ENCODE measurements at places on chromosomes 11 and 22. TPM values are rescaled to one million over a fixed set of nuclear protein-coding genes. Genes with fewer than 3 reads are reported as not detected.
A peak's percentile ranks its signal among the peaks of the same experiment; 100 is the strongest.

DNA sequence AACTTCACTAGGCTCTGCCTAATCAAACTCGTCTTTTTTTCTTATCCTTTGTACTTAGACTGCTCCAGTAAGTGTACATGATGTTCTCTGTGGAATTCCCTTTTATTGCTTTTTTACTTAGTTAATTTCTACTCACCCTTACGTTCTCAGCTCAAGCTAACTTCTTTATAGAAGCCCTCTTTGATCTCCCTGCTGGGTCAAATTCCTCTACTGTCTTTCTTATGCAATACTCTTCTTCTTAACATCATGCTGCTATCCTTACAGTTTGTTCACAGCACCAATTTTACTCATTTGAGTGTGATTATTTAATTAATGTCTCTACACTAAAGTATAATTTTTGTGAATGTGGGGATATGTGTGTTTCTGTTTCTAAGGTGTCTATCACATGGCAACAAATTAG, 498.3 kb downstream of the CNTN5 start:
- DNase-seq, result no peak
- H3K36me3 ChIP-seq, result no peaks in the 10 kb centered on the region

DNA sequence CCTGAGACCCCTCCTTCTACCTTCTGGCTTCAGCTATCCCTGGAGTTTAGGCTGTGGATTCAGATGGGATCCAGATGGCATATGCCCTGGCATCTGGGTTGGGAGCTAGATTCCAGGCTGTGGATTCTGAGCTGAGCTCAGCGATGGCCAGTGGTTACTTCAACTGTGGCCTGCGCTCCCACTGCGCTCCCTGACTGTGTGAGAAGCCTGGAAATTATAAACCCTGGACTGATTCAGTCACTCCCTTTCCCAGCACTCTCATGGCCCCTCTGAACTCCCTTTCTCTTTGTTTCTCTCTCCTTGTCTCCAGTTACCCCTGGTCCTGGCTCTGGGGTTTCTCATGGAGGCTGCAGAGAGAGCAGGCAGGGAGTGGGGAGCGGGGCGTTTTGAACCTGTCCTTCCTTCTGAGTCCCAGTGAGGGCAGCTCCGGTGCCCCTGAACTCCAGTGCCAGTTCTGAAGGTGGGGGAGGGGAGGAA, 4.8 kb downstream of the ARHGEF17 start:
- no peaks in the 10 kb centered on the region for H3K27me3 ChIP-seq
- no peaks in the 10 kb centered on the region for H3K36me3 ChIP-seq
- no peak overlapping the region for H3K4me3 ChIP-seq
- H3K4me1 ChIP-seq, result peaks cover 15% of the 10 kb centered on the region
- DNase-seq, result no peak

- peaks cover 18% of the 10 kb centered on the region for H3K27me3 ChIP-seq
- H3K27ac ChIP-seq, result no peak overlapping the region
- H3K36me3 ChIP-seq, result no peaks in the 10 kb centered on the region
- H3K4me3 ChIP-seq, result peak overlapping the region; percentile 82
- peaks cover 12% of the 10 kb centered on the region for H3K4me1 ChIP-seq
- DNase-seq, result no peak
Observed at GRCh38 chr11:75242722-75243600, 2.4 kb downstream of the TPBGL start.

- H3K27me3 ChIP-seq, result peaks cover 4% of the 10 kb centered on the region
- peak; percentile 59 for DNase-seq
- H3K4me1 ChIP-seq, result peaks cover 25% of the 10 kb centered on the region
- peak overlapping the region; percentile 73 for H3K27ac ChIP-seq
Observed at GRCh38 chr11:61776561-61777075, 15.8 kb downstream of the TMEM258 start.

- H3K4me3 ChIP-seq, result no peak overlapping the region
- no peaks in the 10 kb centered on the region for H3K27me3 ChIP-seq
Observed at GRCh38 chr11:74641289-74641688, 48.9 kb downstream of the POLD3 start.

- H3K4me3 ChIP-seq, result no peak overlapping the region
- H3K36me3 ChIP-seq, result no peaks in the 10 kb centered on the region
- no peak overlapping the region for H3K27ac ChIP-seq
Observed at GRCh38 chr11:14546672-14547071, 26.5 kb upstream of the PSMA1 start.

DNA sequence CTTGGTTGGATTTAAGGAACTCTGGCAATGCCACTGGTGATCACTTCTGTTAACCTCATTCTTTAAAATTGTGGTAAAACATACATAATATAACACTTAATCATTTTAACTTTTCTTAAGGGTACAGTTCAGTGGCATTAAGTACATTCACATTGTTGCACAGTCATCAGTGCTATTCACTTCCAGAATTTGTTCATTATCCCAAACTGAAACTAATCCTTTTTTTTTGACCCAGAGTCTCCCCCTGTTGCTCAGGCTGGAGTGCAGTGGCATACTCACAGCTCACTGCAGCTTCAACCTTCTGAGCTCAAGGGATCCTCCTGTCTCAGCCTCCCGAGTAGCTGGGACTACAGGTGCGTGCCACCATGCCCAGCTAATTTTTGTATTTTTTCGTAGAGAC, 10.6 kb downstream of the ELF5 start:
- H3K4me3 ChIP-seq, result no peak overlapping the region
- no peaks in the 10 kb centered on the region for H3K4me1 ChIP-seq
- H3K36me3 ChIP-seq, result no peaks in the 10 kb centered on the region
- H3K27me3 ChIP-seq, result no peaks in the 10 kb centered on the region
- no peak overlapping the region for H3K27ac ChIP-seq

DNA sequence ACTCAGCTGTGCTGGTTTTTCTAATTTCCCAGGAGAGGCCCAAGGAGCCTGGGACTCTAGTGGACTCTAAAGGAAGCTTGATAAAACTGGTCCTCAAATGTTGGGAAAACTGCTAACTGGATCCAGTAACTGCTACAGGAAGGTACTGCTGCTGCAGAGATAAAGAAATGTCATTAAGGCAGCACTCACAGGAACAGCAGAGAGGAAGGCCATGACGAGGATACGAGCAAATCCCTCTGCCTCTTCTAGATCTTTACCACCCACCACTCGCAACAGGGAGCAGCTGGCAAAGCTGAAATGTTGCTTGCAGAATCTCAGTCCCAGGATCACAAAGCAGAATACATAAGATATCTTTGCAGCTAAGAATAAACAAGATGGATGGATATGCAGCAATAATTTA, 23.5 kb downstream of the TTC28 start:
- no peak overlapping the region for H3K27ac ChIP-seq
- no peaks in the 10 kb centered on the region for H3K36me3 ChIP-seq
- no peak overlapping the region for H3K4me3 ChIP-seq
- DNase-seq, result no peak
- H3K27me3 ChIP-seq, result peaks cover 13% of the 10 kb centered on the region

GRCh38 chr11:86141727-86142126, 72.8 kb upstream of the PICALM start:
- H3K4me1 ChIP-seq, result peaks cover 89% of the 10 kb centered on the region
- no peak for DNase-seq
- peaks cover 2% of the 10 kb centered on the region for H3K27me3 ChIP-seq
- peak overlapping the region; percentile 17 for H3K4me3 ChIP-seq

DNA sequence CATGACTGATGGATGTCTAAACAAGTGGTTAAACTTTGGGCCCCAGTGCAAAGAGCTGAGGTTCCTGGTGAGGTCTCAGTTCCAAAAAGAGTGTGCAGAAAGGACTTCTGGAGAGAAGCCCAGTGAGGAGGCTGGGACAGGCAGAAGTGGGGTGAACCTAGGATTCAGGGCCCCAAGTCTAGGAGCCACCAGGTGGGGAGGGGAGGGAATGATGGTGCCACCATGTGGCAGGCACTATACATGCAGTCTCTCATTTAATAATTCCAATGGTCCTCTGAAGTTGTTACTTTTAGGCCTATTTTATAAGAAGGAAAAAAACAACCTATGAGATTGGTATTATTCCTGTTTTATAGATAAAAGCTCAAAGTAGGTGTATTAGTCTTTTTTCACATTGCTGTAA, 102.0 kb downstream of the INSC start:
- H3K4me3 ChIP-seq, result no peak overlapping the region
- no peaks in the 10 kb centered on the region for H3K36me3 ChIP-seq
- no peak overlapping the region for H3K27ac ChIP-seq
- DNase-seq, result no peak
- peaks cover 2% of the 10 kb centered on the region for H3K27me3 ChIP-seq

- H3K36me3 ChIP-seq, result no peaks in the 10 kb centered on the region
- no peak overlapping the region for H3K27ac ChIP-seq
- peaks cover 9% of the 10 kb centered on the region for H3K27me3 ChIP-seq
- H3K4me1 ChIP-seq, result no peaks in the 10 kb centered on the region
- no peak overlapping the region for H3K4me3 ChIP-seq
- DNase-seq, result no peak
Observed at GRCh38 chr11:134483291-134483690, 71.2 kb upstream of the B3GAT1 start.

DNA sequence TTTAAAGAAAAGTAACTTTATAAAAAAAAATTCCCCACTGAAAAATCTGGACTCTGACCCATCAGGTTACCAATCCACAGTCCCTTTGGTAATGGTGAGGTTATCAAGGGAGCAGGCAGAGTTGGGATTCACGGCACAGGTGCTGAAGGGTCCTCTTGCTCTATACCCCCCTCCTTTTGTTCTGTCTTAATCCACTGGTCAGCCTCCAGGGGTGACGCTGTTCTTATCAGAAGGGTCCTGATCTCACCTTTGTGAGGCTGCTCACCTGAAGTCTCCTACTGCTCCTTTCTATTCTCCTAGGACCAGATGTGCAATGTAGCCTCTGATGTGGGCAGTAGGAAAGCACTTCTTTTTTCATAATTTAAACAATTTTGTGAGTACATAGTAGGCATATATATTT, 80.6 kb upstream of the E2F8 start:
- H3K36me3 ChIP-seq, result no peaks in the 10 kb centered on the region
- peaks cover 12% of the 10 kb centered on the region for H3K27me3 ChIP-seq
- DNase-seq, result no peak
- no peak overlapping the region for H3K4me3 ChIP-seq

GRCh38 chr11:78564490-78565467, 9.9 kb downstream of the NARS2 start:
- H3K4me3 ChIP-seq, result no peak overlapping the region
- peaks cover 3% of the 10 kb centered on the region for H3K36me3 ChIP-seq
- peak; percentile 60 for DNase-seq
- H3K27ac ChIP-seq, result no peak overlapping the region
- no peaks in the 10 kb centered on the region for H3K27me3 ChIP-seq

- DNase-seq, result no peak
- peak overlapping the region; percentile 85 for H3K27ac ChIP-seq
- H3K4me3 ChIP-seq, result peak overlapping the region; percentile 82
Observed at GRCh38 chr11:118007040-118007439, 20.8 kb downstream of the IL10RA start.

- no peak for DNase-seq
- H3K27ac ChIP-seq, result no peak overlapping the region
- no peak overlapping the region for H3K4me3 ChIP-seq
- peaks cover 4% of the 10 kb centered on the region for H3K36me3 ChIP-seq
- no peaks in the 10 kb centered on the region for H3K27me3 ChIP-seq
Observed at GRCh38 chr11:96167787-96168186, 175.2 kb downstream of the MAML2 start.

DNA sequence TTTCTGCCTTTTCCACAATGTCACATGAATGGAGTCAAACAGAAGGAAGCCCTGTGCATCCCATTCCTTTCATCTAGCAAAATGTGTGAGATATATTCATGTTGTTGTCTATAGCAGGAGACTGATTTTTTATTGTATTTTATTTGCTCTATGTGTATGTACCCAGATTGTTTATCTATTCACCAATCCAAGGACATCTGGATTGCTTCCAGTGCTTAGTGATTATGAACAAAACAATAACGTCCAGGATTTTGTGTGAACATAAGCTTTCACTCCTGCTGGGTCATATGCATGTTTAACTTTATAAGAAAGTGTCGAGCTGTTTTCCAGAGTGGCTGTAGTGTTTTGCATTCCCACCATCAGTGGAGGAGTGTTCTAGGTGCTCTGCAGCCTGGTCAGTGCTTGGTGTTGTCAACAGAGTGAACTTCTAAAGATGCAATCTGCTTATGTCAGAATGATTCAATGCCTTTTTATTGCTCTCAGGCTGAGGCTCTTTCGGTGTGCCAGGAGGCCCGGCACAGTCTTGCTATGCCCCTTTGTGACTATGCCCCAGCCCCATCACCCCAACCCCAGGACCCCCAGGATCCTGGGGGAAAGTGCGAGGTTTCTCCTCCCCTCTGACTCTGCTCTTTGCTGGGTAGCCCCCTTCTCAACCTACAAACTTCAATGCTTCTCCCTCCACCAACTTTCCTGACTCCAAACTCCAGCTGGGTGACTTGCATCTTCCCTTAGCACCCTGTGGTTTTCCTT, 19.9 kb upstream of the SYT13 start:
- H3K4me3 ChIP-seq, result no peak overlapping the region
- no peaks in the 10 kb centered on the region for H3K36me3 ChIP-seq
- H3K4me1 ChIP-seq, result peaks cover 13% of the 10 kb centered on the region
- no peak overlapping the region for H3K27ac ChIP-seq
- H3K27me3 ChIP-seq, result peaks cover 7% of the 10 kb centered on the region
- DNase-seq, result no peak

GRCh38 chr11:132540581-132540980, 991.7 kb downstream of the OPCML start:
- H3K4me1 ChIP-seq, result no peaks in the 10 kb centered on the region
- DNase-seq, result no peak
- H3K36me3 ChIP-seq, result no peaks in the 10 kb centered on the region
- H3K4me3 ChIP-seq, result no peak overlapping the region
- no peak overlapping the region for H3K27ac ChIP-seq

GRCh38 chr11:99098258-99098657, 77.5 kb downstream of the CNTN5 start:
- H3K36me3 ChIP-seq, result no peaks in the 10 kb centered on the region
- DNase-seq, result no peak
- no peaks in the 10 kb centered on the region for H3K27me3 ChIP-seq

Gene OR8D4
- not detected for polyA plus RNA-seq

Gene TBRG1
- 36.2 TPM for polyA plus RNA-seq

Gene STIM1
- polyA plus RNA-seq, result 45.5 TPM

Gene AIFM3
- polyA plus RNA-seq, result 0.30 TPM

Gene MS4A12
- not detected for polyA plus RNA-seq

Gene SCGB2A2
- polyA plus RNA-seq, result not detected

Gene IL17REL
- not detected for polyA plus RNA-seq

Gene PRR33
- polyA plus RNA-seq, result 0.35 TPM

Gene PLEKHA7
- polyA plus RNA-seq, result not detected

Gene TBX10
- polyA plus RNA-seq, result not detected

Gene ARFGAP2
- polyA plus RNA-seq, result 103 TPM
